Activated T-helper 17 cell treated with anti-CD3 and anti-CD28 coated beads, Interleukin-2, amount 50 U/mL, for 72 hours (primary cell): ENCODE measurements at places on chromosomes 12 and 14.

GRCh38 chr14:91893669-91894068 lies 26.3 kb upstream of the TC2N start:
- H3K27ac ChIP-seq: peak overlapping the region; percentile 81
- H3K36me3 ChIP-seq: no peaks in the 10 kb centered on the region
- H3K27me3 ChIP-seq: no peaks in the 10 kb centered on the region
- peaks cover 14% of the 10 kb centered on the region for H3K4me1 ChIP-seq
- H3K4me3 ChIP-seq: peak overlapping the region; percentile 52

DNA sequence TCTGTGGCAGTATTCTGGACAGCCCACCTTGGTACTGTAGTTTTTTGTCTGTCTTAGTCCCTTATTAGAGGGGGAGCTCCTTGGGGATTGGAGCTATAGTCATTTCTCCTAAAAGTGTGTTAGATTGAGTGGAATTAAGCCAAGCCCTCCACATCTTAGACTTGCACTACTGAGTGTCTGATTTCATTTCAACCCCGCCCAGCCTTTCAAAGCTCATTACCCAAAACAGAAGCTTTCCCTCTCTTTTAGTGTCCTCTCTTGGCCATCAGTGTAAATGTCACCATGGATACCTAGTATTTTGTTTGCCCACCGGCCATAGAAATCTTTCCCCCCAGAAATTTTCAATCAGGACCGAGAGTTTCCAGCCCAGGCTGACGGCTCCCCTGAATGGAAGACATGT lies 74.5 kb downstream of the LRRC74A start:
- H3K27ac ChIP-seq: no peak overlapping the region
- ATAC-seq: no peak
- no peaks in the 10 kb centered on the region for H3K36me3 ChIP-seq
- no peaks in the 10 kb centered on the region for H3K27me3 ChIP-seq

- ATAC-seq: no peak
- peak overlapping the region; percentile 80 for H3K27ac ChIP-seq
- H3K27me3 ChIP-seq: no peaks in the 10 kb centered on the region
- H3K4me1 ChIP-seq: peaks cover 22% of the 10 kb centered on the region
- peak overlapping the region; percentile 12 for H3K4me3 ChIP-seq
These were observed 15.8 kb downstream of the DIP2B start for GRCh38 chr12:50520416-50521207.

DNA sequence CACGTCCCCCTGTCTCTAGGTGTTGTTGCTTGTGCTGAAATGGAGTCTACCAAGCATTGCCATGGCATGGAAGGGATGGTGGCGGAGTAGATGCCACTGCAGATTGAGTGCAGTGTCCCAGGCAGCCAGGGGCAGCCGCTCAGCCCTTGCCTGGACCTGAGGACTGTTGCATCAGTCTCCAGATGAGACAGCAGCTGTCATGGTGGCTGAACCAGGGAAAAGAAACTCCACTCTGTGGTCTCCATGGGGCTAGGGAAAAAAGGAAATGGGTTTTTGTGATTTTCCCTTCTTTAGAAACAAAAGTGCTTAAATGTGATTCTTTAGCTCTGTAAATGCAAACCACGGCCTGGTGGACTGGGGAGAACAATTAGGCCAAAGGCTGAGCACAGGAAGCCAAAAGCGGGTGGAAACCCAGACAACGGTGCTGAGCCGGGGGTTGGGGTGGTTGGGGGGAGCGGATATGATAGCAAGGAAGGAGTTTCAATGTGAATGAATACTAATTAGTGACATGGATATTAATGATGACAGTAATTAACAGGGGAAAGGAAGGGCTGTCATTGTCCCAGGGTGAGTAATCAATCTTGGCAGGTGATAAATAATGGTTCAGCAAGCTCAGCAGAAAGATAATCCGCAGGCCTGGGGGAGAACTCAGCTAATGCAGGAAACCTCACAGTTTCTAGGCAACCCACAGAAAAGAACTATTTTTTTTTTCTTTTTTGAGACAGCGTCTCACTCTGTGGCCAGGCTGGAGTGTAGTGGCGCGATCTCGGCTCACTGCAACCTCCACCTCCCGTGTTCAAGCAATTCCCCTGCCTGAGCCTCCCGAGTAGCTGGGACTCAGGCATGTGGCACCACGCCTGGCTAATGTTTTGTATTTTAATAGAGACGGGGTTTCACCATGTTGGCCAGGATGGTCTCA lies 442.6 kb downstream of the DPF3 start:
- H3K27me3 ChIP-seq: no peaks in the 10 kb centered on the region
- H3K27ac ChIP-seq: peak overlapping the region; percentile 92
- H3K36me3 ChIP-seq: no peaks in the 10 kb centered on the region
- ATAC-seq: peak; percentile 86

DNA sequence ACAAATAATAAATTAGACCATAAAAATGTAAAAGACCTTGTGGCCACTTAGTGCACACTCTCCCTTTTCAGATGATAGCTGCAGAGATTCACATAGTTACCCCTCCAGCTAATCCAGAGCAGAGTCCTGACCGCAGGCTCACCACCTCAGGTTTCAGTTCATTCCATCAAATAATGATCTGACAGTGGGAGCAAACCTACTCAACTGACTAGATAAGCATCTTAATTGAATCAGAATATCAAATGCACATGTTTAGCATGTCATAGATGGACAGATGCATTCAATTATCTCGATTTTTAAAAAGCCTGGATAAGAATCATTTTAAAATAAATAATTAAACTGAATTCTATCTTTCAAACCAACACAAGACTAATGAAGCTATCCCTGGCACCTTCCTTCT lies 242.3 kb upstream of the PDZRN4 start:
- no peak for ATAC-seq
- no peak overlapping the region for H3K27ac ChIP-seq
- no peak overlapping the region for H3K4me3 ChIP-seq
- H3K36me3 ChIP-seq: no peaks in the 10 kb centered on the region
- H3K27me3 ChIP-seq: peaks cover 10% of the 10 kb centered on the region

- no peak overlapping the region for H3K4me3 ChIP-seq
- H3K27me3 ChIP-seq: no peaks in the 10 kb centered on the region
- H3K4me1 ChIP-seq: no peaks in the 10 kb centered on the region
- no peak for ATAC-seq
- H3K27ac ChIP-seq: no peak overlapping the region
These were observed 658.5 kb upstream of the MGAT4C start for GRCh38 chr12:86914721-86915120.

GRCh38 chr12:48940181-48940580 lies 14.9 kb upstream of the FKBP11 start:
- no peak for ATAC-seq
- peaks cover 75% of the 10 kb centered on the region for H3K36me3 ChIP-seq
- no peak overlapping the region for H3K27ac ChIP-seq
- no peaks in the 10 kb centered on the region for H3K27me3 ChIP-seq
- no peak overlapping the region for H3K4me3 ChIP-seq

GRCh38 chr12:44847403-44847802 lies 28.7 kb downstream of the NELL2 start:
- no peaks in the 10 kb centered on the region for H3K36me3 ChIP-seq
- no peak for ATAC-seq
- H3K4me1 ChIP-seq: peaks cover 33% of the 10 kb centered on the region
- peak overlapping the region; percentile 83 for H3K4me3 ChIP-seq

DNA sequence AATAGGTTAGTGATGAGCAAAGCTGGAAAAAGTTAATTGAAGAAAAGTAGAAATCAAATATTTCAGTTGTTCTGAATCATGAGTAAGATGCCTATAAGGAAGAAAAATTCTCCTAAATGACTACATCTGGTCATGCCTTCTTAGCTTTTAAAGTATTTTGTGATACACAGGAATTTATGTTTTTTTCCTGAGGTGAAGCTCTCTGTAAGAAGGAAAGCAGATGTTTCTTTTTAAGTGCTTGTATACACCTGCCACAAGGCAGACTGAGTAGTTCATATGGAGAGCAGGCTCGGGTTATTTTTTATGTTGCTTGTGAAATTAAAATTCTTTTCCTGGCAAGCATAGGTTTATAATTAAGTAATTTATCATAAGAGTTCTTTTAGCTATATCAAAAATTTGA lies 275.2 kb downstream of the RAD51B start:
- H3K36me3 ChIP-seq: no peaks in the 10 kb centered on the region
- H3K27ac ChIP-seq: no peak overlapping the region
- ATAC-seq: no peak

DNA sequence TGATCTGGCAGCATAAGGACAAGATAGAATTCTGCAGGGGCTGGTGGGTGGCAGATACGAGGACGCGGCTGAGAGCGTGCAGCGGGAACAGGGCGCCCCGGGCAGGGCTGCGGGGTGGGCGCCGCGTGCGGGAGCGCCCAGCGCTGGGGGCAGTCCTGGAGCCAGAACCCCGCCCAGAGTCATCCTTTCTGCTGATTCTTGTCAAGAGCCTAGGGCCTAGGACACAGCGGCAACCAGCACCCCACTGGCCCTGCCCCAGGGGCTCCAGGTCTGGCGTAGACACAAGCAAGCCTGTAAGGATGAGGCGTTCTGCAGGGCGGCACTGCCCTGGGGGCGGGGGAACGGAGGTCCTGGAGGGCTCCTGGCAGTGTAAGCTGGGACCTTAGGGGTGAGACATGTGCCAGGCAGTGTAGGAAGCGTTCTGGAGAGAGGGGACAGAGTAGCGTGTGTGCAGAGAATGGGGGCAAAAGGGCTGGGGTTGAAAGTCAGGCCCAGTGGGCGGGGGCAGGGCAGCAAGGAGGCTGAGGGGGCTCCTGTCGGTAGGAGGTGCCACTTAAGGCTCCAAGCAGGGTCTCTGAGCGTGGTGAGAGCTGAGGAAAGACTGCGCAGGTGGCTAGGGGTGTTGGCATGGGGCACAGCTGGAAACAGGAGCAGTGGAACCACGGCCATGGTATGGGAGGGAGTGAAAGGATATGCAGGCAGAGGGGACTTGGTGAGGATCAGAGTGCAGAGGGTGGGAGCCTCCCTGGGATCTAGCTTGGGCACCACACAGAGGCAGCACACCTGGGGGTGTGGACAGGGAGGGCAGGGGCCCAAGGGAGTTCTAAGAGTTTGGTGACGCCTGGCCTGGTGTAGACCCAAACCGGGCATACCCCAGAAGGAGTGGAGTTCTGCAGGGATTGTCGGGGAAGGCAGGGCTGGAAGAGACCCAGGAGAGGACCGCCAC lies 845 bp upstream of the AHNAK2 start:
- peak overlapping the region; percentile 0 for H3K4me3 ChIP-seq
- ATAC-seq: no peak
- no peaks in the 10 kb centered on the region for H3K36me3 ChIP-seq
- H3K4me1 ChIP-seq: peaks cover 5% of the 10 kb centered on the region
- no peak overlapping the region for H3K27ac ChIP-seq

GRCh38 chr12:43208221-43208620 lies 343.8 kb downstream of the ADAMTS20 start:
- ATAC-seq: no peak
- H3K27ac ChIP-seq: no peak overlapping the region
- H3K4me3 ChIP-seq: no peak overlapping the region
- H3K4me1 ChIP-seq: no peaks in the 10 kb centered on the region
- no peaks in the 10 kb centered on the region for H3K36me3 ChIP-seq

DNA sequence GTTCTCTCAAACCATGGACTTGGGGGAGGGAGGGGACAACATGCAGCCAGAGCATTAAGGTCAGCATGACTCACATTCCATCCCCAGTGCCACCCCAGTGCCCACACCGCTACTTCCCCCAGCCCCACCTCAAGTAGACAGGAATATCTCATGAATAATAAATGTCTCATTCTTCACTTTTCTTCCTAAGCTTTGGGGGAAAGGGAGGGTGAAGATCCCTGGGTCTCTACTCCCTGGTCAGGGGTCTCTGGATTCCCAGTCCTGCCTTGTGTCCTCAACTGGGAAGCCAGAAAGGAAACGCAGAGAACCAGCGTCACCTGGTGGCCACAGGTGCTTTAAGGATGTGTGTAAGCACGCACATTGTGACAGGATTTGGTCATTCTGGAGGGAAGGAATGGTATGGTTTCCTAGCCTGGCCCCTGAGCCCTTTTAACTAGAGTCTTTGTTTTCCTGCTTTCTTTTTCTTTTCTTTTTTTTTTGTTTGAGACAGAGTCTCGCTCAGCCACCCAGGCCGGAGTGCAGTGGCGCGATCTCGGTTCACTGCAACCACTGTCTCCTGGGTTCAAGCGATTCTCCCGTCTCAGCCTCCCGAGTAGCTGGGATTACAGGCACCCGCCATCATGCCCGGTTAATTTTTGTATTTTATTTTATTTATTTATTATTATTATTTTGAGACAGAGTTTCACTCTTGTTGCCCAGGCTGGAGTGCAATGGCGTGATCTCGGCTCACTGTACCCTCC lies 3.4 kb downstream of the GPR84 start:
- no peak for ATAC-seq
- H3K27ac ChIP-seq: peak overlapping the region; percentile 53
- no peaks in the 10 kb centered on the region for H3K36me3 ChIP-seq
- no peaks in the 10 kb centered on the region for H3K27me3 ChIP-seq
- H3K4me1 ChIP-seq: peaks cover 26% of the 10 kb centered on the region

DNA sequence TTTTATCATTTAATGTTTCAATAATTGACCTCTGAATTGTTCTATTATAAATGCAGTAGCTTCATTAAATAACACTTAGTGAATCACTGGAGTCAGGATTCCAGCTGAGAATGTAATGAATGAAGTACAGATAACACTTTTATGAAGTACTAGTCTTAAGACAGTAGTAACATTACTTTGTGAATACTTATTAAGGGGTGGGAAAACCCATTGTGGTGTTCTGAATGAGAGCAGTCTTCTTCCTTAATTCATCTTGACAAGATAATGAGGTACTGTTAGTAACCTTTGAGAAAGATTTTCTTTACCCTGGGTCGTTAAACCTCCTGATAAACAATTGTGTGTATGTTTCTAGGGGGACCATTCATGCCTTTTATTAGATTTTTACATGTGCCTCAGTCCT lies 12.7 kb downstream of the NUP107 start:
- ATAC-seq: no peak
- no peaks in the 10 kb centered on the region for H3K27me3 ChIP-seq
- H3K4me1 ChIP-seq: no peaks in the 10 kb centered on the region
- no peak overlapping the region for H3K27ac ChIP-seq
- H3K36me3 ChIP-seq: peaks cover 93% of the 10 kb centered on the region
